ENCODE measurements at places on chromosomes 2 and 18. TPM values are rescaled to one million over a fixed set of nuclear protein-coding genes. Genes with fewer than 3 reads are reported as not detected.

The CHN1 gene
- total RNA-seq = 26.3 TPM

The POMC gene
- 0.64 TPM for total RNA-seq

The KCNF1 gene
- total RNA-seq = 8.4 TPM

The DYSF gene
- 566 TPM for total RNA-seq

The NEU2 gene
- not detected for total RNA-seq

The KLHL14 gene
- total RNA-seq = 1.3 TPM

The FKBP7 gene
- total RNA-seq = 15.5 TPM

The FAM228A gene
- not detected for total RNA-seq

The RUFY4 gene
- total RNA-seq = not detected

The SNORC gene
- 5.6 TPM for total RNA-seq

DNA sequence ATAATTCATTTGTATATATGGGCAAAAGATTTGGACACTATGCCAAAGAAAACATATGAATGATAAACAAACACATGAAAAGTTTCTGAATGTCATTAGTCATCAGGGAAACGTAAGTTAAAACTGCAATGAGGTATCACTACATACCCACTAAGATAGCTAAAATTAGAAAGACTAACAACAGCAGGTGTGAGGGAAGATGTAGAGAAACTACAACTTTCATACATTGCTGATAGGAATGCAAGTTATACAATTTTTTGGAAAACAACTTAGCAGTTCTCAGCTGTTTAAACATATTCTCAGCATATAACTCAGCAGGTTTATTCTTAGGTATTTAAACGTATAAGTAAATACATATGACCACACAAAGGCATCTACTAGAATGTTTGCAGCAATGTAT is 563.5 kb upstream of the KLHL29 start:
- no peak for DNase-seq

DNA sequence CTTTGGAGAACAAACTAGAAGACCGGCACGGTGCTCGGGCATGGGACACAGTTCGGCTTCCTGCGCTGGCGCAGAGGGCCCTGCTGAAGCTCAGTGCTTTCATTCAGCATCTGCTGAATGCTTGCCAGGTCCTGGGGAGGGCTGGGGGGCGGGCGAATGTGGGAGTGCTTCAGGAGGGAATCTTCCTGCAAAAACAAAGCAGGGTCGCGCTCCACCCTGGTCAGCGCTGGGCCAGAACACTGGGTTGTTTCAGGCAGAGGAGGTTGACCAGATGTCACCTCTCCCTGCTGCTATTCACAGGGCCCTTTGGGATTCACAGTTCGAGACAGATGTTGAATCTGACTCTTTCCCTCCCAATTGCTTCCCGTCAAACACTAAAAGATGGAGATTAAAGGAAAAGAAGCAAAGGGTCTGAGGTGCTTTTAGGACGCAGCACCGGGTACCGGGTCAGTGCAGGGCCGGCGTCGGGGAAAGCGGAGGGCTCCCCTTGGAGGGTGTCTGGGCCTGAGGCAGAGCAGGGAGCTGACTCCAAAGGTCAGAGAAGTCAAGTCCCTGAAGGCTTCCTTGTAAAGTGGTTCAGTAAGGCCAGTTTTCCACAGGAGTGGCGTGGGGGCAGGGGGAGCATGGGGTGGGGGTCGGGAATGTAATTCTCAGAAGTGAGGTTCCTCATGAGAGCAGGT is 82.1 kb upstream of the PXDN start:
- no peak for DNase-seq

- DNase-seq = no peak
Measured at GRCh38 chr2:174235680-174236079, 12.7 kb downstream of the OLA1 start.

DNA sequence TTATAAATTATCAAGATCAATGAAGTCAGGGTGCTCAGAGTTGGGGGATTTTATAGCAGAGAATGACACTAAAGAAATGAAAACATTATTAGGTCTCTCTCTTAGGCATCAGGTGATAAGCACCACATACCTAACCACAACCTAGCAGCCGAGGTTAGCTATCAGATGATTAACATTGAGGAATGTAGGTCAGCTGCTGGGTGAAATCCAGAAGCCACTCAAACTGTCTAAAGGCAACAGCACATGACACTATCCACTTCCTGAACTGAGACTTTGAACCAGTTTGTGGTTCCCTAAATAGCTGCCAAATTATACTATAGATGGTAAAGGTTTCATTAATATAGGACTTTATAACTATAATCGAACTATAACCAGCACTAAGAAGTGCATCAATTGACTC is 4.7 kb downstream of the EPG5 start:
- DNase-seq = no peak

- DNase-seq = peak; percentile 67
Measured at GRCh38 chr18:9575558-9575957, 38.8 kb downstream of the PPP4R1 start.

DNA sequence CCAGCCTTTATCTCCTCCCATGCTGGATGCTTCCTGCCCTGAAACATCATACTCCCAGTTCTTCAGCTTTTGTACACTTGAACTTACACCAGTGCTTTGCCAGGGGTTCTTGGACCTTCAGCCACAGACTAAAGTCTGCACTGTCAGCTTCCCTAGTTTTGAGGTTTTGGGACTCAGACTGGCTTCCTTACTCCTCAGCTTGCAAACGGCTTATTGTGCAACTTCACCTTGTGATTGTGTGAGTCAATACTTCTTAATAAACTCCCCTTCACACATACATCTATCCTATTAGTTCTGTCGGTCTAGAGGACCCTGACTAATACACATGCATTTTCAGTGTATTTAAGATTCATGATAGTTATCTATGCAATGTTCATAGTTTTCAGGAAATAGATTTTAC is 35.8 kb upstream of the ZNF804A start:
- DNase-seq = no peak

- no peak for DNase-seq
Measured at GRCh38 chr2:5685225-5685624, 7.0 kb upstream of the SOX11 start.

DNA sequence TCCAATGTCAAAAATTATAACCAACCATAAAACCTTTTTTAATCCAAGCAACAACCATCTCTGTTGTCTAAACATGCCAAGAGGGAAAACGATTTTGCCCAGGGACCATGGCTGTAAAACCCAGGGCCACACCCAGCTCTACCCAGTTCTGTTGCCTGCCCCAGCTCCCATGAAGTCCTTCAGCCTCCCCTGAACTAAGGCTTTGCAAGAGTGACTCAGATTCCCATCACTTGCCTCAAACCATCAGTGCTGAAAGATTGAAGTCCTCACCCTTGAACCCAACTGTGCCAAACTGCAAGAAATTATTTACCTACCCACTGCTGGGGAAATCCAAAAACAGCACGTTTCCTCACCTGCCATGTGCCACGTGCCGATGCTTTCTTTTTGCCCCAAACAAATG is 102.5 kb downstream of the TFCP2L1 start:
- DNase-seq = no peak

DNA sequence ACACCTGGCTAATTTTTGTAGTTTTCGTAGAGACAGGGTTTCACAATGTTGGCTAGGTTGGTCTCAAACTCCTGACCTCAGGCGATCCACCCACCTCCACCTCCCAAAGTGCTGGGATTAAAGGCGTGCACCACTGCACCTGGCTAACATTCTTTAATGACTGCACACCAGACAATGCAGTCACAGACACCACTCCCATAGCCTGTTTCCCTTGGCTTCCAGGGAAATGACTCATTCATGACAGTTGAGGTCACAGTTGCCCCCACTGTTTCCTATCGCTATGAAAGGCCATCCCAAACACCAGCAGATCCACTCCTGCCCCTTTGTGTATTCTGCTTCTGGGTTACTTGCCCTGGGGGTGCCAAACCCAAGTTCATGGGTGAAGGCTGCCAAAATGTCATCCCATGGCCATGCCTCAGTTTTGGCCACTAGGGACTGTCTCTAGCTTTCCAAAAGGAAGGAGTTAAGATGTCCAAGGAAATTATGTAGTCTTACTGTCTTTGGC is 8.7 kb downstream of the CHMP1B start:
- no peak for DNase-seq

DNA sequence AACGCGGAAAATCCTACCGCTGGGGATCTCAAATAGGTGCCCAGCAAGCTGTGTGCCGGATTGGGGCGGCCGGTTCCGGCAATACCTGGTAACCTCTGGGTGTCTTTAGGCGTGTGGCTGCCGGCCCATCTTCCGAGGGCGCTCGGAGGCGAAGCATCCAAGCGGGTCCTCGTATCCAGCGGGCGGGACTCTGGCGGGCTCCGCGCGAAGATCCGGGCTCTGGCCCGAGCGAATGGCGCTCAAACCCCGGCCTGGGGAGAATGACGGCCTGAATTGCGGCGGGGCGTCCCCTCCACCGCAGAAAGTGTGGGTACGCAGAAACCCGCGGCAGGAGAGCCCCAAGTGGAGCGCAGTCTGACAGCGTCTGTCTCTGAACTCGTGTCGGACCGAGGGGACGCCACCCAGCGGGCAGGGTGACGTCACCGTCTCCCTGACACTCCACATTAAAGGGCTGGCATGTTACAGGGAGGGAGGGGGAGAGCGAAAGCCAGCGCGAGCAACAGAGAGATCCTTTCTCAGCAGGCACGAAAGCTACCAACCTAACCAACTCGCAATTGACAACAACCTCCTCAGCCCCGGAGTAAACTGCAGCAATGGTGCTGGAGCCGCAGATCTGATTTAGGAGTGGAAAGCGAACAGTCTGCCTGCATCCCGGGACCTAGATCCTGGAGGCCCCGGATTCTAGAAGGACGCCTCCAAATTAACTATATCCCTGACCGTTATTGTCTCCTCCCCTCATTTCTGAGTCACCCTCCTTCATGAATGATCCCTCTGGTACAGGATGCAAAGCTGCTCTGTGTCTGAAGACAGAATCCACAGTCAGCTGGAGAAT is at the start of gene SKOR2:
TSS of gene SKOR2 (minus strand) at position 372 of the 832 bp plus-strand sequence. CDS start 2,477 bp downstream, outside the sequence.
- no peak for DNase-seq

DNA sequence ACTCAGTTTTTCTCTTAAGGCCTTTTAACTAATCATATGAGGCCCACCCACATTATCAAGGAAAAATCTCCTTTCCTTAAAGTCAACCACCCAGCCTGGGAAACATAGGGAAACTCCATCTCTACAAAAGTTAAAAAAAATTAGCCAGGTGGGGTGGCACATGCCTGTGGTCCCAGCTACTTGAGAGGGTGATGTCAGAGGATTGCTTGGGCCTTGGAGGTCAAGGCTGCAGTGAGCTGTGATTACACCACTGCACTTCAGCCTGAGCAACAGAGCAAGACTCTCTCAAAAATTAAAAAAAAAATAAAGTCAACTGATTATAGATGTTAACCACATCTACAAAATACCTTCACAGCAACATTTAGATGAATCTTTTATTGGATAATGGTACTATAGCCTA is 5.8 kb downstream of the DPYSL5 start:
- DNase-seq = no peak

GRCh38 chr2:196963961-196964360 is 37.5 kb upstream of the PGAP1 start:
- no peak for DNase-seq

DNA sequence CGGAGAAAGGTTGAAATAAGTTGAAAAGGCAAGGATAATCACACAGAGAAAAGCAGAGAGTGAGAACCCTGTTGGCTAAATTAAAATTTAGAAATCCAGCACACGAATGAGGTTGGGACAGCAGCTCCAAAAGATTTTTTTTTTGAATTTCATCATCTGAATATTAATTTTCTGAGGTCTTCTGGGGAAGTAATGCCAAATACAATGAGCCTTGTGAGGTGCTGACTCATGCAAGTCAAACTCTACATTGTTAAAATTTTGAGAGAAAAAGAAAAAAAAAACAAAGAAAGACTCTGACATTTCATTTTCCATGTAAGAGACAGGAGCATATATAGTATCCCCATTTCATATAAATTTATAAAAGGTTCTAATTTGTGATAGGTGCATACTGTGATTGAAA is 614.2 kb upstream of the CDH2 start:
- DNase-seq = no peak

- no peak for DNase-seq
Measured at GRCh38 chr2:200373231-200373630, 66.7 kb downstream of the SPATS2L start.

- no peak for DNase-seq
Measured at GRCh38 chr2:214497489-214497888, 86.6 kb downstream of the VWC2L start.

- DNase-seq = no peak
Measured at GRCh38 chr2:238255636-238256035, 15.8 kb upstream of the HES6 start.

GRCh38 chr2:238203973-238204683 is 633 bp upstream of the ILKAP start:
- DNase-seq = no peak

GRCh38 chr2:190947711-190948251 is 66.2 kb downstream of the STAT1 start:
- DNase-seq = no peak

- DNase-seq = no peak
Measured at GRCh38 chr2:191221666-191222065, 23.5 kb upstream of the MYO1B start.

- no peak for DNase-seq
Measured at GRCh38 chr2:207483066-207483465, 46.7 kb upstream of the CREB1 start.

GRCh38 chr2:136129601-136130000 is 11.7 kb upstream of the CXCR4 start:
- DNase-seq = no peak

All from endothelial cell (in vitro differentiated cells).